NCI-H446 (cell line): ENCODE measurements at places on chromosomes 1 and 21.
A peak's percentile ranks its signal among the peaks of the same experiment; 100 is the strongest.

DNA sequence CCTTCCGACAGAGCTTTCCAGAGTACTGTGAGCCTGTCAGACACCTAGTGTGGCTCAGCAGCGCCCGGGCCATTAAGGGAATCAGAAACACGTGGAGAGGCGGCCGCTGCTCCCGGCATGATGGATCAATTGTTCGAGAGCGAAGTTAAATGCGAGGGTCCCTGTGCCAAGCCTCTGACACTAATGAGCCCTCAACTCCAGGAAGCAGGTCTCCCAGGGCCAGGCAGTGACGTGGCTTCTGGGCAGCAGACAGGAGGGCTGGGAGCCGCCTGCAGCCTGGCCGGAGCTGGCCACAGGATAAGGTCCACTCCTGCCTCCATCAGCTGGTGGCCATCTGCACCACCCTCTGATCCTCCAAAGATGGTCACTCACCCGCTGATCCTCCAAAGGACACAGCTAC, 67.5 kb upstream of the CLDN14 start:
- no peak for DNase-seq

DNA sequence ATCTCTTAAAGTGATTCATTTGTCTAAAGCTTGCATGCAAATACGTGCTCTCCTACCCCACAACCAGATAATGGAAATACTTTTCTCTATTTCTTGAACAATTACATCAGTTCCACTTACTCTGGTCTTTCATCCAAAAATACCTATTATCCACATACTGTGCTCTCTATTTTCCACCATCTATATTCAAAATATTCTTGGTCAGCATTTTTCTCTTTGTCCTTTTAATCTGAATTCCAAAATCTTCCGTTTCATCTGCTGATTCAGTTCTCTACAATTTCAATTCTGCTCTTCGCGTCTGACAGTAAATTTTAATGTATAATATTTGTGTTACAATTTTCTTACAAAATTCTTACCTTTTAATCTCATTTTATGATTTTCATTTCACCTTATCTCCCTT, 110.3 kb downstream of the ZNF648 start:
- DNase-seq = no peak

- peak; percentile 40 for DNase-seq
These were observed 504 bp downstream of the SCCPDH start for GRCh38 chr1:246724731-246725095.

- DNase-seq = no peak
These were observed 12.9 kb upstream of the ACTN2 start for GRCh38 chr1:236673289-236673919.

- DNase-seq = no peak
These were observed 30.5 kb downstream of the ZCCHC17 start for GRCh38 chr1:31327381-31327780.
